Large intestine (tissue), 12 donors: ENCODE measurements at places on chromosomes 7 and 10. TPM values are rescaled to one million over a fixed set of nuclear protein-coding genes. Genes with fewer than 3 reads are reported as not detected.

- no peak for DNase-seq
Measured at GRCh38 chr10:43953672-43954071, 305.0 kb upstream of the ZNF32 start.

- no peak for DNase-seq
Measured at GRCh38 chr10:5259952-5260578, 63.4 kb downstream of the AKR1C4 start.

- no peak for DNase-seq
Measured at GRCh38 chr10:113732160-113732881, 19.2 kb upstream of the PLEKHS1 start.

DNA sequence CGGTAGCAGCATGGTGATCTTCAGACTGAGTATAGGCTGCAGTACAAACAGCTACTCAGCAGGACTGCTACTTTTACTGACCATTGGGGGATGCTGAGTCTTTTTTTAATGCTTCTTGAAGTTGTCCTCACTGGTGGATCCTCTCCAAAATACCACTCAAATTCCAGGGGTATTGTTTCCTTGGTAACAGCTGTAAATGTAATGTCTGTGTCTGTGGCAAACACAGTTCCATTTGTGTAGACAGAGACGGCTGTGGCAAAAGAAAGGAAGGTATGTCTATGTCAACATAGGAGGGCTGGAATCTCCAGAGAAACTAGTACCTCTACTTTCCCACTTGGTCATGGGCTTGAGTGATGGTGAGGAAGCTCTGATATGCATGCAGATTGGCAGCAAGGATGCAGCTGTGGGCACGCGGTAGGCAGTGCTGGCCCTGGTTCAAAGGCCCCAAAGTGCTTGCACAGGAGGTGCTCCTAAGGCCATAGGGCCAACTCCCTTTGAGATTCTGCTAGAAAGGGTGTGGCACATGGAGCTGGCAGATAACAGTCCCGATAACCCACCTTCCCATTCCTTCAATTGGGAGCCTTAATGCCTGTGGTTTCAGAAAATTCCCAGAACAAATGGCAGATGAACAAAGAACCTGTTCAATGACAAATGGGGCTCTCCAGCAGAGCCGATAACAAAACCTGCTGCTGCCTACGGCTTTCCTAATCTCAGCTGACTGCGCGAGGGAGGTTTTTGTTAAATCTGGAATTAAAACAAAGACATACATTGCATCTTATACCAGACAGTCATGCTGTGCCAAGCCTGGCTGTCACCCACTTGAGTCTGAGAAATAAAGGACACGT is 43.0 kb downstream of the PKD1L1 start:
- no peak for DNase-seq

The POT1 gene
- polyA plus RNA-seq = 18.2 TPM

- no peak for DNase-seq
Measured at GRCh38 chr10:63527401-63527800, 6.2 kb downstream of the REEP3 start.

The ACBD7 gene
- polyA plus RNA-seq = 2.2 TPM

- DNase-seq = no peak
Measured at GRCh38 chr10:119084896-119085295, 4.3 kb upstream of the EIF3A start.

DNA sequence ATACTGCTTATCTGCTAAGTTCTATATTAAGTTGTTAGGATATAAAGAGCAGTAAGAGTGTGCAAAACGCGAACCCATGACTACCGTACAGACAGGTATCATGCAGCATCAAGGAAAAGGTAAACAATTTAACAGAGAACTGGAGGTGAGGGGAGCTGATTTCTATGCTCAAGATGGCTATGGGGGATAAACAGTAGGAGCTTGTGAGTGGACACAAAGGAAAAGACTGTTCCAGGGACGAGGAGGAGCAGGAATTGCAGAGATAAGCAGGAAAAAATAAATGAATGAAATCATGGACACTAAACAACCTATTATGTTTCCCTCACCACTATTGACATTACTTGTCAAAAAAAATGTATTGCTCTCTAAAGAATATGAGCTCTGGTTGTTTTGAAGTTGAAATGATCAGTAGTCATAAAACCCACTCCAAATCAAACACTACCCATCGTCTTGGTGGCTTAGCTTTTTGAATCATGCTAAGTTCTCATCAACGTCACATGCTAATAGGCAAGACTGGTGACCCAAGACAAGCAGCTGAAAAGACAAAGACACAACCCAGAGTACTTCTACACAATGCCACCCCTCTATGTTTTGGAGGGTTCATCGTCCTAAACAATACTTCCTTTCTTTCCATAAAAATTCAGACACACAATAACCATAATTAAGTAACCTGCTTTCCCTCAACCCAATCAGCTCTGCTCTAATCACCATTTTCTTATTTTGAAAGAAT is 102.7 kb downstream of the NRP1 start:
- DNase-seq = no peak

DNA sequence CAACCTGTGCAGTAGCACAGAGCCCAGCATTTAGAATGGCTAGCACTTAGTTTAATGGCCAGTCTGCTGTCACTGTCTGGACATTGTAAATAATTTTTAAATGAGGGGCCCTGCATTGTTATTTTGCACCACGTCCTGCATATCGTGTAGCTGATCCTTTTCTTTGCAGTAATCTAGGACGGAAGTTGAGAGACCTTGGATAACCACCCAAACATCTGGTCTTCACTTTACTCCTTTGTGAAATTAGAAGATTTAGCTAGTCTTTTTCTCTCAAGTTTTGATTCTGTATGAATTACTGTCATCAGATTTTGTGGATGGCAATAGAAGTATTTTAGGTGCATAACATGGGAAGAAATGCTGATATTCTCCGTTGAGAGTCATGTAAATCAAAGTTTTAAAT is 1.9 kb downstream of the MIOS start:
- DNase-seq = no peak

The ADRB1 gene
- polyA plus RNA-seq = 0.64 TPM

The NAT16 gene
- polyA plus RNA-seq = 0.21 TPM

The ACSM6 gene
- 0.06 TPM for polyA plus RNA-seq

DNA sequence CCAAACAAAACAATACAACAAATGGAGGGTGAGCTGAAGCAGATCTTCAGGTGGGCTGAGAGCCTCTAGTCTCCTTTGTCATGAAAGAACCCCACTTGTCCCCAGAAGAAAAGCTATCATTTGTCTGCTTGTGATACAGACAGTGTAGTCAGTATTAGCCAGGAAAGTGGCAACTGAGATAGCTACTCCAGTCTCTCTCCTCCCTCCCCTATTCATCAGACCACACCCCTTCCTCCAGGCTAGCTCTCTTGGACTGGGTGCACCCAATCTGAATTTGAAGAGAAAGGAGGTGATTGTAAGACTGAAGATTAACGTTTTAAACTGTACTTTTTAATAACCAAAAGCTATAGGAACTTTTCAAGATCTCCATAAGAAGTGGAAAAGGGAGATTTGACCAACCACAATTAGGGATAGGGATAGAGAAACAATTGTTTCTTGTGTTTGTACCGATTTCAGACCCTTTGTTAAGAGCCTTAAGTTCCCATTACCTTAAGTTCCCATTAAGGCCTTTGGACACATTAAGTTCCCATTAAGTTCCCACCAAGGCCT is 14.1 kb downstream of the BMPR1A start:
- DNase-seq = no peak

- DNase-seq = no peak
Measured at GRCh38 chr7:118350260-118350659, 125.8 kb downstream of the ANKRD7 start.

DNA sequence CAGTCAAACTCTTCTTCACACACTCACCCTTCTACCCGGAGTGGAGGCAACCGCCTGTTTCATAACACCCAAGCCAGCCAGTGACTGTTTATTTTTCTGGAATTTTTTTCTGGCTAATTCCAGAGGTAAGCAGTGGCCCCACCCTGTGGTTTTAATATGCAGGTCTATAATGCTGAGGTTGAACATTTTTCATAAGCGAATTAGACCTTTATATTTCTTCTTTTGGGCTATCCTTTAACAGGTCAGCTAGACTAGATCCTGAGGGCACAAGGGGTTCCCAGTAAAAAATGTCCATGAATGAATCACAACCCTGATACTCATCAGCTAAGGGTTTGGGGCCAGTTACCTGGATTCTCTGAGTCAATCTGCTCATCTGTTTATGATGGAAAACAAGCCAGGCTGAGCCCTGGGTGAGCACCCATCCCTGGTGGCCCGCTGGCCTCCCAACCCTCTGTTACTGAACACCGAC is 76.2 kb downstream of the GRB10 start:
- DNase-seq = no peak

DNA sequence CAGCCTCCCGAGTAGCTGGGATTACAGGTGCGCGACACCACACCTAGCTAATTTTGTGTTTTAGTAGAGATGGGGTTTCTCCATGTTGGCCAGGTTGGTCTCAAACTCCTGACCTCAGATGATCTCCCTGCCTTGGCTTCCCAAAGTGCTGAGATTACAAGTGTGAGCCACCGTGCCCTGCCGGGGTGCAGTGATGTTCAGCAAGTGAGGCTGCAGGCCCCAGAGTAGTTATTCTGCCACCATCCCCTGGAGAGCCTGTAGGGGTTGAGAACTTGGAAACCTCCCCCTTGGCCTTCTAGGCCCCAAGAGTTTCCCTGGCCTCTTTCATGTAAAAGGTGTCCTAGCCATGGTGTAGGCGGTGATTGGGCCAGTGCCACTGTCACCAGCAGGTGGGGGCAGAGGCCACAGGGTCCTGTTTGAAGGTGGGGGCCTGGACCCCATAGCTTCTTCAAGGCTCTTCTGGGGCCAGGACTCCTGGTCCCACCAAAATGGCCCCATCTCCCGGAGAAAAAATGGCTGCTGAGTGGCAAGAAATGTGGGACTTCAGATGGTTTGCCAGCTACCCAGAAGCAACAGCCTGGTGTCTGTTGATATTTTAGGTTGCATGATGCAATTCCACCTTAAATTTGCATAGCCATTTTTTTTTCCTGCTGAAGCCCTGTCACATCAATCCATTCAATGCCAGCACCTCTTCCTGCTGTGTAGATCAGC is 25.5 kb upstream of the INMT start:
- no peak for DNase-seq

DNA sequence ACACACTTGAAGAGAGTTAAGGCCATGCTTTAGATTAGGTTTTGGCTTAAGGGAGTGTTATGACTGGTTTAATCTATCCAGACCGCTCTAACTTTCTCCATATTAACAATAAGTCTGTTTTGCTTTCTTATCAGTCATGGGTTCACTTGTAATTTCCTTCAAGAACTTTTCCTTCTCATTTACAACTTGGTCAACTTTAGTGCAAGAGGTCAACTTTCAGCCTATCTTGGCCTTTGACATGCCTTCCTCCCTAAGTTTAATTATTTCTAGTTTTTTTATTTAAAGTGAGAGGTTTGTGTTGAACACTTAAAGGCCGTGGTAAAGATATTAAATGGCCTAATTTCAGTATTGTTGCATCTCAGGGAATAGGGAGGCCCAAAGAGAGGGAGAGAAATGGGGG is 75.6 kb downstream of the MKLN1 start:
- no peak for DNase-seq

GRCh38 chr10:75034131-75034512 is 77.3 kb upstream of the SAMD8 start:
- DNase-seq = no peak

GRCh38 chr7:95493247-95493646 is 7.5 kb downstream of the ASB4 start:
- no peak for DNase-seq

The SH2D4B gene
- polyA plus RNA-seq = 0.01 TPM

DNA sequence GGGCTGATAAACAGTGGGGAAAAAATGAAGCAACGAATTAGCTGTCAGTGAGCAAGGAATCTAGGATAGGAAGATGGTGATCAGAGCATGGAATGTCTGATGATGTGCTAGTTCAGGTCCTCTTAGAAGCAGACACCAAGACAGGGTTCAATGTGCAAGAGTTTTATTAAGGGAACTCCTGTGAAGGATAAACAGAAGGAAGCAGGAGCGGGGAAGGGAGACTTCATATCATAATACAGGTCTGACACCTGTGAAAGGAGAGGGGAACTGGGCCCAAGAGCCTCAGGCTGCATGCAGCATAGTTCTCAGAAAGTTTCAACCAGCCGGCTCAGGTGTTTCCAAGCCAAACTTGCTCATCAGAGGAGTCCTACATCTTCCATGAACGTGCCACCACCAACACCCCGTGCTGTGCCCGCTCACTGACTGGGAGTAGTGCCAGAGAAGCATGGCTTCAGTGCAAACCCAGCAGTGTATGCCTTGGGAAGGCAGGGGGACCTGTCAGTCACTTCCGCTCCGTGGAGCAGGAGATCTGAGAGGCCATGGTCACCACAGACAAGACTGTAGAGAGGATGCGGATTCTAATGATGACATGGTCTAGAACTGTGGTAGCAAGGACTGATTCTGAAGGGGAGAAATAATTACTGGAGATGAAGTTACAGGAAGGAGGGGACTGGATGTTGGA is 45.8 kb downstream of the ZNF800 start:
- no peak for DNase-seq

The PYROXD2 gene
- polyA plus RNA-seq = 14.4 TPM

The CFAP70 gene
- polyA plus RNA-seq = 5.3 TPM

The FAM204A gene
- 55.7 TPM for polyA plus RNA-seq

DNA sequence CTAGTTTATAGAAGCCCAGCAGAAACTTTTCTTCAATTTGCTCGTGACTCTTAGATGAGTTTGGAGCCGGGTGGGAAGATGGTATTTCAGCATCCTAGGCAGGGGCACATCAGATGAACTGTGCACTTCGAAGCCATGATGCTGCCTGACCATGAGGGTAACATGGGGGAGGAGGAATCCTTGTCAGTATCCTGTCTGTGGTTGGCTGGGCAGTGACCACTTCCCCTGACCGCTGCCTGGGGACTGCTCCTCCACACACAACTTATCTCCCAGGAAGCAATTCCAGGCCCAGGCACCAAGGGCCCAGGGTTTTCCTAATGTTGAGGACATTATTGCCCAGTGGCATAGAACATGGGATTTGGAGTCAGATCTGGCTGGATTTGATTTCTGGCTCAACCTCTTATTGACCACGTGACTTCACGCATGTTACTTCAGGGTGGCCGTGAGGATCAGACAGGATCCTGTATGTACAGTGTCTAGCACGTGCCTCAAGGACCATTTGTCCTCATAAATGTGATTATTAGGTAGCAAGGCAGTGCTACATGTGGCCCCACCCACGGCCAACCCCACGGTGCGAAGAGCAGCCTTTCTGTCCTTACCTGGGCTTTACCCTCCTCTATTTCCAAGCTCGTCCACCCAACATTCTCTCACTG is 65.2 kb downstream of the PTPRE start:
- DNase-seq = no peak

DNA sequence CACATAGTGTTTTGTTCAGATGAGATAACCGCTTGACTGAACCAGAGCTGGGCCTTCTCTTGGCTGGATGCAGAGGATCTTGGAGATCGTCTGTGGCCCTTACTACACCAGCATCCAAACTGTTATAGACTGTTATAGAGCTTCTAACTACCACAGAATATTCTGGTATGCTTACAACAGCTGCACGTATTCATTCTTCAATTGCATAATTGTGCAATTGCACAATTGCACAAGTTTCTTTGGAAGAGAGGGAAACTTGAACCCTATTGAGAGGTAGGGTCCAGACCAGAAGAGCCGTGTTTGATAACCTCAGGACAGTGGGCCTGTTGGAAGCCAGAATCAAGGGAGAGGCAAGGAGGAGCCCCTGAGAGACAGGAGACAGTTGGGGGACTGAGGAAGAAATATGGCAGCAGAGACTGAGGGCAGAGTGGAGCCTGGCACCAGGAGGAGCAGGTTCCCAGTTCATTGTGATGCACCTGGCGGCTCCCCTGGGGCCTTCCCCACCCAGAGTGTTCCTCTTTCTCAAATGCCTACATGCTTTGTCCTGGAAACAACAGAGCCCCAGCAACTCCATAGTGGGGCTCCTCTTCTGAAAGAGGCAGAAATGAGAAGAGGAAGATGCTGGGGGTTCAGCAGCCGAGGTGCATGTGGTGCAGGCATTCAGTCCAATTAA is 64.1 kb downstream of the PTPRZ1 start:
- DNase-seq = no peak

The TMEM196 gene
- polyA plus RNA-seq = 0.79 TPM
